ENCODE measurements at places on chromosomes 11 and 22.
A peak's percentile ranks its signal among the peaks of the same experiment; 100 is the strongest.

- DNase-seq: no peak
Measured at GRCh38 chr22:20930004-20930403, 12.8 kb downstream of the CRKL start.

- no peak for DNase-seq
Measured at GRCh38 chr11:3169255-3170043, 4.3 kb upstream of the OSBPL5 start.

- no peak for DNase-seq
Measured at GRCh38 chr22:19463491-19464469, 15.2 kb downstream of the UFD1 start.

GRCh38 chr11:102453302-102453695 lies 734 bp upstream of the TMEM123 start:
- DNase-seq: no peak

- no peak for DNase-seq
Measured at GRCh38 chr22:46652081-46652846, 32.1 kb downstream of the GRAMD4 start.

GRCh38 chr11:58334708-58335107 lies 24.2 kb downstream of the OR5B17 start:
- no peak for DNase-seq

GRCh38 chr11:129933891-129934290 lies 38.5 kb upstream of the NFRKB start:
- no peak for DNase-seq

GRCh38 chr11:35856756-35857155 lies 87.1 kb upstream of the LDLRAD3 start:
- no peak for DNase-seq

- DNase-seq: no peak
Measured at GRCh38 chr11:20452585-20452984, 65.1 kb downstream of the PRMT3 start.

DNA sequence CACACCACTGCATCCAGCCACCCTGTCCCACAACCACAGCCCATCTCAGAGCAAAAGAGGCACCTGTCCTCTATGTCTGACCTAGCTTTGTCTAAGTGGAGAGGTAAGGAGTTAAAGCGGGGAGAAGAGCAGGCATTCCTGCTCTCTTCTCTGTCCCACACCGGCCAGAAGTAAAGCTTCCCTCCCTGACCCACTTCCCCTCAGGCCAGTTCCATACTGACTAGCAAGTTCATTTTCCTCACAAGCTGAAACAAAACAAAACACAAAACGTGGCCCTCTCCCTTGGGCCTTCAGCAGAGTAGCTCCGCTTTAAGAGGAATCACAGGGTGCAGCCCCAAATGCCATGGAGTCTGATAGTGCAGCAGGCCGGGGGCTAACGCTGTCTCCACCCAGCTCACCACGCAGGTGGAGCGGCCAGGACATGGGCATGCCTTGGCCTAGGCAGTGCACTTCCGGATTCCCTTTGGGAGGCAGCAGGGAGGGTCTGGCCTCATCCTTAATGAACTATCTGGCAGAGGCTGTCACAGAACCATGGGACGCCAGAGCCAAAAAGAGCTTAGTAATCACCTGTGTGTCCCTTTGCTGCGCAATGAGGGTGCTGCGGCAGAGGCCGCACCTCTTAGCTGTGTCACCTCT lies 34.0 kb downstream of the FLI1 start:
- no peak for DNase-seq

GRCh38 chr11:77117492-77117891 lies 10.6 kb upstream of the MYO7A start:
- no peak for DNase-seq

DNA sequence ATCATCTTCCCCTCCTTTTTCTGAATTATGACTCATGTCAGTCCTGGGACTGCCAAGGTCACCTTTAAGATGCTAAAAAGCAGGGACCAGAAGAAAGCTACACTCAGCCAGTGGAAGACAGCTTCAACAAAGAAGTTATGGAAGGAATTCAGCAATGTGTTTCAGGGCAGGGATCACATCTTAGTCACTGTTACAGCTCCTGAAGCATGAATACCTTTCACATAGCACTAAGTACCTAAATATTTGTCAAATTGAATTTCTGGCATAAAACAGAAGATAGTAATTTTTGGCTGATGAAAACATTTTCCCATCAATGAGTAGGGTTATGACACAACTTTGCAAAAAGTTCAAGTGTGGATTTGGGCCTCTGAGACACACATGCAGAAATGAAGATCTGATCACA lies 5.2 kb downstream of the DDB1 start:
- no peak for DNase-seq

DNA sequence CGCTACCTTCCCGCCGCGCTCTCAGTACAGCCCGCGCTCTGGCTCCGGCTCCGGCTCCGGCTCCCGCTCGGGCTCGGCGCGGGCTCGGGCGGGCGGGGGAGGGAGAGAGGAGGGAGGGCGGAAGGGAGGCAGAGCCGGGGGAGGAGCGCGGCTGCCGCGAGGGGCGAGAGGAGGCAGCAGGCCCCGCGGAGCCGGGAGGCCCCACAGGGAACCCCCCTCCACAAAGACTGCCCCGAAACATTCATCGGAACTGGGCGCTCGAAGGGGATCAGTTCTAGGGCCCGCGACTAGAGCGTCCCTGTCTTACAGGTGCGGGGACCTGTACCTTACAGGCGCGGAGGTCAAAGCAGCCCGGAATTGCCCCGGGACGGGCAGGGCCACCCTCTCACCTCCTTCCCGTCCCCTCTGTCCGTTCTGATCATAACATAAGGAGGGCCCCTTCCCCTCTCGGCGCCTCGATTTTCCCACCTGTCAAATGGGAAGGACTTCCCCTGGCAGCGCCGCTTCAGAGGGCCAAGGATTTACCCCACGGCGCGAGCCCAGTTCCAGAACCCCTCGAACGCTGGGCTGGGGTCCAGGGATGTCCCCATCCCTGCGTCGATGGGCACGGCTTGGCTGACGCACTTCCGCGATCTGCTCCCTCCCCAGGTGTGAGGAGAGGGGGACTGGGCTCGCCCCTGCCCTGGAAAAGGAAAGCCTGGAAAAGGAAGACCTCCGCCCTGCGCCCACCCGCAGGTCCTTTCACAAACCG lies at the start of gene SHISA8:
Gene SHISA8, minus strand, starts transcription at position 40 of the 751 bp plus-strand sequence. CDS start 407 bp downstream, outside the sequence.
- DNase-seq: no peak

DNA sequence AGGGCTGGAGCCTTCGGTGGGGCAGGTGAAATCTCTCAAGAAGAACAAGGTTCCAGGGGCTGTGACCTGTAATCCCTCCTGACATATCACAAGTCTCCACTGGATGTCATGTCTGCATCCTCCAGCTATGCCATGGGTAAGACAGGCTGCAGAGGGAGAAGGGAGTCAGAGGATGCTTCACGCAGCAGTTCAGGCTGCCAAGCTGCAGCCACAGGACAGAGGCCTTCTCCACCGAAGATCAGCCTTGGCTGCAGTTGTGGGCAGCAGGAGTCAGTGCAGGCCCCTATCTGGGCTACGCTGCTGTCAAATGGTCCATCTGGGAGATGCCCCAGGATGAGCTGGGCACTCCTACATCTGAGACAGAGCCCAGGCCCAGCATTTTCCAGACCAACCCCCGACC lies 25.0 kb downstream of the DKK3 start:
- DNase-seq: no peak

- DNase-seq: no peak
Measured at GRCh38 chr22:19122752-19123492, 710 bp upstream of the DGCR2 start.

- no peak for DNase-seq
Measured at GRCh38 chr11:70089631-70090030, 11.5 kb downstream of the ANO1 start.

- DNase-seq: peak; percentile 90
Measured at GRCh38 chr22:41832553-41833368, at the start of gene SREBF2. Gene SREBF2 (plus strand): TSS chr22:41833105. CDS start chr22:41833271, 166 bp downstream.

- DNase-seq: peak; percentile 78
Measured at GRCh38 chr22:27726686-27727449, 74.7 kb downstream of the MN1 start.

Measured in SK-N-MC (cell line).